ENCODE measurements at places on chromosomes 11 and 22.
A peak's percentile ranks its signal among the peaks of the same experiment; 100 is the strongest.

- no peak for DNase-seq
Measured at GRCh38 chr22:24142241-24142640, 39.0 kb upstream of the SUSD2 start.

- DNase-seq: no peak
Measured at GRCh38 chr11:36156161-36156816, 132.9 kb downstream of the COMMD9 start.

- DNase-seq: no peak
Measured at GRCh38 chr11:95625164-95625900, 164.2 kb downstream of the FAM76B start.

- peak; percentile 17 for DNase-seq
Measured at GRCh38 chr11:72141066-72141465, 5.5 kb downstream of the FOLR3 start.

DNA sequence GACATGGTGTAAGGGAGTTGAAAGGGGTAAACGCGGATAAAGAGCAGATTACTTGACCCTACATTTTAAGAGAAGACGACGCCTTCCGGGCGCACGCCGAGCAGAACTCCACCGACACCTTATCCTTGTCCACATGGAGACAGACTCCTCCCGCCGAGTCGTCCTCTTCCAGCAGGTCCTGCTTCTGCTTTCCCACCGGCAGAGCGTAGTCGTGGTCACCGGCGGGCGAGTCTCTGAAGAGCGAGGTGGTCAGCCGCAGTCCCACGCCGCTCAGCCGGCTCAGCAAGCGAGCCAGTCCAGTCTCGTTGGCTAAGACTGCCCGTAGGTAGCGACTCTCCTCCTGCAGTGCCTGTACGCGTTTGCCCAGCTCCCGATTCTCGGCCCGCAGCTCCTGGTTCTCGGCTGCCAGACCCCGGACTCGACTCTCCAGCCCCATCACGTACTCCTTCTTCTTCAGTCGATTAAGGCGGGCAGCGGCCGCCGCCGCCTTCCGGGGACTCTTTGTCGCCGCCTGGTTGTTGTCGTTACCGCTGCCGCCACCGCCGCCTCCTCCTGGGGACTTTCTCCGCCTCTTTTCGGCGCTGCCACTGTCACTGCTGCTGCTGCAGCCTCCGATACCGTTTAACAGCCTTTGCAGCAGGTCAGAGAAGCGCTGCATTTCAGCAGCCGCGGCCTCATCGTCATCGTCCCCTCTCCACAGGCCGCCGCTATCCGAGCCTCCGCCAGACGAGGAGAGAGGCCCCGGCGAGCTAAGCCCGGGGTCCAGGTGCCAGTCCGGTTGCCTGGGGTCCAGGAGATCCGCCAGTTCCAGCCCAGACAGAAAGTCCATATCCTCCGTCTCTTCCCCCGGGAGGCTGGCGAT is 945 bp downstream of the CREBZF start:
- peak; percentile 18 for DNase-seq

DNA sequence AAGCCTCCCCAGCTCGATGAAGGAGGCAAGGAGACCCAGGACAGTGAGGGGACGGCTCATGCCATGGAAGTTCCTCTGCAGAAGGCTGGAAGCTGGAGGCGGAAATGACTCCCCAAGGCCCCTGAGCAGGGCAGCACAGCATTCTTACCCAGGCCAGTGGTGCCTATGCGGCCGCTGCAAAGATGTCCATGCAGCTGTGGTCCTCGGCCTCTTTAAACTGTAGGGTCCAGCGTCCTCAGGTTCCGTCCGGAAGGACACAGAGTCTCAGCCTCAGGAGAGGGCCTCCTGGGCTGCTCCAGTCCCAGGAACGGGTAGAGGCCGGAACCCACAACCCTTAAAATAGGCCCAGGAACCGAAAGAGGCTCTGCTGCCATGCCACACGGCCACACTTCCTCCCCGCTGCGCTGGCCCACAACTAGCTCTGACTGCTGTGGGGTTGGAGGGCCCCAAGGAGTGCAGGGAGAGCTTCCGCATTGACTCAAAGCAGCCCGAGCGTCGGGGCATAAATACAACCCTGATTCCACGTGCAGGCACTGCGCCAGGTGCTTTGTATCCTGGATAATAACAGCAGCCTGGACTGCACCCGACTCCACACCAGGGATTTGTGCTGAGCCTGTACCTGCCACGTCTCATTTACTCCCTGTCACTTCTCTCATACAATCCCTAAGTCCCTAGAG is 5.5 kb downstream of the KIAA0930 start:
- no peak for DNase-seq

DNA sequence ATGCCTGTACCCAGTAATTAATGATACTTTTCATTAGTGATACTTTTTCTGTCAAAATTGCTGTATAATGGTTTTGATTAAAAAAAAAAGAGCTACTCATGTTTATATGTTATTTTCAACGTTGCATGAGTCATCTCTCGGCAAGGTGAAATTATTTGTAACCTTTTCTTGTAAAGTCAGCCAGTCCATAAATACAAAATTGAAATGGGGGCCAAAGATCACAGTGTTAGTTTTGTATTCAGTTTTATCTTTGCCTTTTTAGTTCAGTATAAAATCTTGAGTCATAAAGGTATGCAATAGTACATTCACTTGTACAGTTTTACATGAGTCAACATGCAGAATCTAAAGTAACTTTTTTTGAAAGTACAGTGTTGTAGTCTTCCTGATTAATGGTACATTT is 4.3 kb downstream of the ARHGEF12 start:
- no peak for DNase-seq

GRCh38 chr11:3230636-3231549 is 1.3 kb downstream of the MRGPRE start:
- DNase-seq: no peak
